ENCODE measurements at places on chromosomes 4 and X. TPM values are rescaled to one million over a fixed set of nuclear protein-coding genes. Genes with fewer than 3 reads are reported as not detected.
A peak's percentile ranks its signal among the peaks of the same experiment; 100 is the strongest.

GRCh38 chr4:28177641-28178040, 1317.0 kb downstream of the STIM2 start:
- no peak overlapping the region for H3K27ac ChIP-seq
- no peak overlapping the region for H3K4me3 ChIP-seq
- H3K4me1 ChIP-seq = no peaks in the 10 kb centered on the region
- no peaks in the 10 kb centered on the region for H3K27me3 ChIP-seq
- DNase-seq = no peak

DNA sequence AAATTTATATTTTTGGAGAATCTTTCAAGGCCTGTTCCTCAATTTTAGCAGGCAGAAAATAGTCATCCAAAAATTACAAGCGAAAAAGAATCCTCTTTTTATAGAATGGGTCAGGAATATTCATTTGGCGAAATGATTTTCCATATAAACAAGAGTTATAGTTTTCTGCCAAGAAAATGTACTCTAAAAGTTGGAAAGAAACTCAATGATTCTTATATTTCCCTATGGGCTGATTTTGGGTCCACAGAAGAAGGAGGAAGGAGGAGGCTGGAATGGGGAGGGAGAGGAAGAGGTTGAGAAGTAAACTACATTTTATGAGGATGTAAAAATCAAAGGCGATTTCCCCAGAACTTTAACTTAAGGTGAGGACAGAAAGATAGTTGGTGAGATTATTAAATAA, 159.3 kb downstream of the DCAF12L1 start:
- H3K27me3 ChIP-seq = no peaks in the 10 kb centered on the region
- H3K4me1 ChIP-seq = no peaks in the 10 kb centered on the region

- H3K27me3 ChIP-seq = no peaks in the 10 kb centered on the region
- no peak for DNase-seq
- H3K4me1 ChIP-seq = peaks cover 48% of the 10 kb centered on the region
- peaks cover 2% of the 10 kb centered on the region for H3K36me3 ChIP-seq
- H3K4me3 ChIP-seq = no peak overlapping the region
Measured at GRCh38 chr4:8224267-8224974, 25.3 kb downstream of the SH3TC1 start.

DNA sequence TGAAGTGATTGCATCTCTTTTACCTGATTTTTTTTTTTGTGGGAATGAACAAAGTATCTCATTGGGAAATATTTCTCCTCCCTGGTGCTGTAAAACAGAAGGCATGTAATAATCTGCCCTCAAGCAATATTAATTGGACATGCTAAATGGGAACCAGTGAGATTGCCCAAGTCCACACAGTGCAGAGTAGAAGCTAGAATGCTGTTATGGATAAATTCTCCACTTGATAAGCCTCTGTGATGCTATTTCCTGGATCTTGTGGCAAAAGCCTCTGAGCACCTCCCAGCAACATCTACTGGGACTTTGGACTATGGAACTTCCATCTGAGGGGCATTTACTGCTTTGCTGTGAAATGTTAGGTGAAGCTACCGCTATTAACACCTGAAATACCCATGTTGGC, 46.9 kb upstream of the YTHDC1 start:
- H3K4me1 ChIP-seq = no peaks in the 10 kb centered on the region
- H3K27ac ChIP-seq = no peak overlapping the region
- no peaks in the 10 kb centered on the region for H3K36me3 ChIP-seq
- no peak for DNase-seq

- H3K36me3 ChIP-seq = peaks cover 1% of the 10 kb centered on the region
- peaks cover 16% of the 10 kb centered on the region for H3K27me3 ChIP-seq
- no peak overlapping the region for H3K27ac ChIP-seq
- H3K4me3 ChIP-seq = no peak overlapping the region
- H3K4me1 ChIP-seq = peaks cover 17% of the 10 kb centered on the region
- DNase-seq = no peak
Measured at GRCh38 chrX:136143711-136144110, 3.6 kb upstream of the FHL1 start.

DNA sequence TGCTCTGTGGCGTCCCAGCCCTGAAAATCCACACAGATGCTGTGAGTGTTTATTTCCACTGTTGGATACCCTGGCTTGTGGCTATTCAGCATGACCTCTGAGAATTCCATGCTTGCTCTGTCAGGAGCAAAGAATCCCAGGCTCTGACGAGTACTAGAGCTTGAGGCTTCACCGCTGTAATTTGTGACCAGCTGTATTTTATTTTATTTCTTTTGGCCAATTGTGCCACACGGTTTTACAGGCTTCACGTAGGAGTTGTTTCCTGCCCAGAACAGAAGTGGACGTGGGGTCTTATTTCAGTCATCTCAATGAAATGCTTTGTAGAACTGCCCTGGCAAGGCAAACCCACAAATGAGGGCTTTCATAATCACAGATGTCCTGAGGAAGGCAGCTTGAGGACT, 69.4 kb upstream of the CLDN34 start:
- H3K36me3 ChIP-seq = no peaks in the 10 kb centered on the region
- no peak for DNase-seq
- peaks cover 25% of the 10 kb centered on the region for H3K27me3 ChIP-seq
- no peaks in the 10 kb centered on the region for H3K4me1 ChIP-seq
- no peak overlapping the region for H3K4me3 ChIP-seq
- H3K27ac ChIP-seq = no peak overlapping the region

DNA sequence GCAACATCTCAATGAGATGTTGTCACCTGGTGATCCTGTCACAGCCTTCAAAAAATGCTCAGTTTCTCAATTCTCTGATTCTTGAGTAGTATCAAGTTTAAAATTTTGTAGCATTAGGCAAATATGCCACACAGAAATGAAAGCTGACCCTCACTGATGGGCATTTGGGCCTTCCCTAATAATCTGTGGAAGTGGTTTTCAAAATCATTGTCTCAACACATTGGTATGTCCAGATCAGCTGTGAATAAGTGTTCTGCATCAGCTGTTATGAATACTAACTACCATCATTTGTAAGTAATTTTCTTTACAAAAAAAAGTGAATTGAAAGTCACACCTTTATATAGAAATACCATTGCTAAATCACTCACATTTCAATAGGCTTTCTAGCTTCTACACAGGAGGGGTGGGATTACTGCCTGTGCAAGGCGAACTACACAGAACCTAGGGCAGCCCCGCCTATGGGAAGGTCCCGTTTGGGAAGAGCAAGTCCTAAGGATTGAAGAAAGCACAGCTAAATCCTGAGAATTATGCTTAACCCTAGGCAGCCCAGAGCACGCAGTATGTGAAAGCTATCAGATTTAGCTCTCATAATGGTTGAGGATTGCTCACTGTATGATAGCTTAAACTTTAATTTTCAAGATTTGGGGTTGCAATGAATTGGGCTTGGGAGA, 73.4 kb downstream of the GPC3 start:
- no peaks in the 10 kb centered on the region for H3K27me3 ChIP-seq
- no peaks in the 10 kb centered on the region for H3K4me1 ChIP-seq
- DNase-seq = no peak
- no peak overlapping the region for H3K4me3 ChIP-seq
- no peaks in the 10 kb centered on the region for H3K36me3 ChIP-seq

- no peak for DNase-seq
- H3K4me3 ChIP-seq = no peak overlapping the region
- no peaks in the 10 kb centered on the region for H3K4me1 ChIP-seq
- H3K27me3 ChIP-seq = no peaks in the 10 kb centered on the region
- H3K36me3 ChIP-seq = no peaks in the 10 kb centered on the region
Measured at GRCh38 chr4:10753336-10753735, 68.8 kb upstream of the CLNK start.

DNA sequence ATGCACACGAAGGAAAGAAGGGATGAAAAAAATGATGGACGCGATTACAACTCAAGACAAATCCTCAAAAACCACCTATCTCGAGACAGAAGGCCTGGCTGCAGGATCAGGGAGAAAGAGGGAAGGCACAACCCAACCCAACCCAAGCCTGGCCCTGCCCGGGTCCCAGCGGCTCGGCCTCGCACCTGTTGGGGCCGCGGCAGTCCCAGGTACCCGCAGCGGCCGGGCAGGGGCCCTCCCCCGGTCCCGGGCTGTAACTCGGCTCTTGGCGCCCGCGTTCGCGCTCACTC, 464 bp downstream of the RASGEF1B start:
- H3K36me3 ChIP-seq = no peaks in the 10 kb centered on the region
- H3K27ac ChIP-seq = peak overlapping the region; percentile 78
- peak overlapping the region; percentile 88 for H3K4me3 ChIP-seq
- peaks cover 2% of the 10 kb centered on the region for H3K27me3 ChIP-seq
- DNase-seq = no peak

- no peak for DNase-seq
- H3K27ac ChIP-seq = no peak overlapping the region
- H3K36me3 ChIP-seq = peaks cover 22% of the 10 kb centered on the region
- no peak overlapping the region for H3K4me3 ChIP-seq
Measured at GRCh38 chr4:7031558-7032449, 11.4 kb upstream of the TADA2B start.

GRCh38 chr4:53956454-53956853, 108.0 kb downstream of the CHIC2 start:
- H3K27me3 ChIP-seq = no peaks in the 10 kb centered on the region
- H3K36me3 ChIP-seq = no peaks in the 10 kb centered on the region
- H3K4me1 ChIP-seq = no peaks in the 10 kb centered on the region
- DNase-seq = no peak

- no peak overlapping the region for H3K4me3 ChIP-seq
- no peaks in the 10 kb centered on the region for H3K27me3 ChIP-seq
Measured at GRCh38 chrX:72685810-72686456, 28.2 kb downstream of the PHKA1 start.

DNA sequence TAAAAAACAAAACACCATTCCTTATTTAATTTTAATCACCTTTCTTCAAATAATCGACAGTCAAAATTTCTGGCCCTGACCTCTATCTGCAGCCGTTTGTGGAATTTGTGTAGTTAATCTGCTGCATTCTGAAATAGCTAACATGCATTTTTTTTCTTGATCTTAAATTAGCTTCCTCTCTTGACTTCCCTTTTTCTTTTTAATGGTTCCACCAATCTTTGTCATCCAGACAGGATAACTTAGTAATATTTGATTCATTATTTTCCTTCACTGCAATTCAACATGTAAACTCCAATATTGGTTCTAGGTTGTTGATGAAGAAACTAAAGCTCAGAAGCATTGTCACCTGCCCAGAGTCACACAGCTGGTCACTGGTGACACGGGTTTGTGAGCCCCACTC, 77.3 kb downstream of the ARHGAP10 start:
- H3K36me3 ChIP-seq = peaks cover 1% of the 10 kb centered on the region
- H3K4me1 ChIP-seq = peaks cover 5% of the 10 kb centered on the region
- H3K4me3 ChIP-seq = no peak overlapping the region
- no peaks in the 10 kb centered on the region for H3K27me3 ChIP-seq

GRCh38 chr4:115515366-115515765, 401.9 kb upstream of the NDST4 start:
- H3K4me3 ChIP-seq = no peak overlapping the region
- DNase-seq = no peak
- H3K27me3 ChIP-seq = no peaks in the 10 kb centered on the region
- H3K36me3 ChIP-seq = no peaks in the 10 kb centered on the region
- no peak overlapping the region for H3K27ac ChIP-seq

DNA sequence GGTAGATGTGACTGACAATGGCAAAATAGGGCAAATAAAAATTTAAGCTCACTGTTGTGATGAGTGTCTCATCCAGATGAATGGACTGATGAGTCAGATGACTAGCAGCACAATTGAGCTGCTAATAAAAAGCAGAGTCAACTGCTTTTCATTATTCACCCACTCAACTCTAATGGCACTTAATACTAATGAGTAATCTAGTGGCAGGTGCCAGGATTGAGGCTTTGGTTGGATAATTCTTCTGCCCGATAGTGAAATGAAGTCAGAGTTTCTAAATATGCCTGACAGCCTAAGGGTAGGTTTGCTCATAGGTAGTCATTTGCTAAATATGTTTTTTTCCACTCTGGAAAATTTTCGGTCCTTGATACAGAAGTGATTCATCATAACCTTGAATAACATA, 10.4 kb downstream of the OGT start:
- no peak for DNase-seq
- H3K27ac ChIP-seq = peak overlapping the region; percentile 62
- H3K4me1 ChIP-seq = peaks cover 61% of the 10 kb centered on the region
- H3K27me3 ChIP-seq = no peaks in the 10 kb centered on the region

GRCh38 chr4:138716559-138717335, 298.8 kb upstream of the NOCT start:
- no peak overlapping the region for H3K27ac ChIP-seq
- H3K36me3 ChIP-seq = no peaks in the 10 kb centered on the region
- no peaks in the 10 kb centered on the region for H3K4me1 ChIP-seq

DNA sequence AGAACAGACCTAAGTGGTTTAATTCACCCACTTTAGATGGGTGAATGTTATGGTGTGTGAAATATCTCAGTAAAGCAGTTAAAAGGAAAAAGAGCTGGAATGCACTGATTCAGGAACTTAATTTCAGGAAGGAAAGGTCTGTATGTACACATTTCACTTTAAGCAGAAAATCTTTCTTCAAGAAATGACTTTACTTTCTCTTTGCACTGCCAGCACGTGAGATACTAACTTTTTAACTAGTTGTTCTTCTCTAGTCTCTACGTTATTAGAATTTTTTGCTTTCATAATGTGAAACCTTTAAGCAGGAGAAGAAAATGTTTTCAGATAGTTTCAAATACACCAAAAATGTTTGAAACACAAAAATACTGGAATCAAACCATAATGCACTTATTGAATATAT, 18.8 kb downstream of the C4orf46 start:
- H3K27ac ChIP-seq = no peak overlapping the region
- H3K27me3 ChIP-seq = peaks cover 2% of the 10 kb centered on the region
- H3K4me1 ChIP-seq = peaks cover 5% of the 10 kb centered on the region
- no peaks in the 10 kb centered on the region for H3K36me3 ChIP-seq

- peak overlapping the region; percentile 40 for H3K4me3 ChIP-seq
- H3K4me1 ChIP-seq = peaks cover 47% of the 10 kb centered on the region
- H3K27ac ChIP-seq = no peak overlapping the region
- DNase-seq = no peak
- peaks cover 3% of the 10 kb centered on the region for H3K36me3 ChIP-seq
Measured at GRCh38 chrX:40084471-40085101, 13.2 kb downstream of the BCOR start.

GRCh38 chr4:185965426-185966384, 103.3 kb upstream of the TLR3 start:
- H3K27me3 ChIP-seq = peaks cover 7% of the 10 kb centered on the region
- H3K4me3 ChIP-seq = no peak overlapping the region
- H3K27ac ChIP-seq = no peak overlapping the region
- no peak for DNase-seq

- H3K4me3 ChIP-seq = no peak overlapping the region
- no peak for DNase-seq
- no peaks in the 10 kb centered on the region for H3K36me3 ChIP-seq
- peaks cover 12% of the 10 kb centered on the region for H3K4me1 ChIP-seq
- H3K27ac ChIP-seq = no peak overlapping the region
Measured at GRCh38 chrX:78314561-78314960, 12.8 kb downstream of the CYSLTR1 start.

GRCh38 chr4:6701371-6701770, 7.7 kb downstream of the S100P start:
- no peak overlapping the region for H3K27ac ChIP-seq
- H3K4me1 ChIP-seq = peaks cover 66% of the 10 kb centered on the region
- H3K36me3 ChIP-seq = peaks cover 46% of the 10 kb centered on the region

CTAG1A gene
- total RNA-seq = not detected

FAT4 gene
- total RNA-seq = not detected

FRMD7 gene
- total RNA-seq = not detected

PABPC5 gene
- total RNA-seq = not detected

PABPC1L2B gene
- not detected for total RNA-seq

TAPT1 gene
- total RNA-seq = 37.5 TPM

RBM41 gene
- total RNA-seq = 15.8 TPM

CASP6 gene
- 20.3 TPM for total RNA-seq

ACOX3 gene
- 11.7 TPM for total RNA-seq

JCHAIN gene
- total RNA-seq = not detected

AFF2 gene
- 0.61 TPM for total RNA-seq

Measured in activated CD8-positive, alpha-beta memory T cell treated with anti-CD3 and anti-CD28 coated beads, Interleukin-2, amount 10 ng/mL, durations not matched to agents 7 days and 5 days (primary cell).